ENCODE measurements at places on chromosomes 6 and 20.

GRCh38 chr20:24649787-24650490 lies 180.5 kb downstream of the SYNDIG1 start:
- DNase-seq, result peak; percentile 66

- DNase-seq, result peak; percentile 35
Observed at GRCh38 chr20:49340161-49340966, 62.5 kb upstream of the ZNFX1 start.

- DNase-seq, result no peak
Observed at GRCh38 chr6:203661-204060, 88.6 kb upstream of the DUSP22 start.

DNA sequence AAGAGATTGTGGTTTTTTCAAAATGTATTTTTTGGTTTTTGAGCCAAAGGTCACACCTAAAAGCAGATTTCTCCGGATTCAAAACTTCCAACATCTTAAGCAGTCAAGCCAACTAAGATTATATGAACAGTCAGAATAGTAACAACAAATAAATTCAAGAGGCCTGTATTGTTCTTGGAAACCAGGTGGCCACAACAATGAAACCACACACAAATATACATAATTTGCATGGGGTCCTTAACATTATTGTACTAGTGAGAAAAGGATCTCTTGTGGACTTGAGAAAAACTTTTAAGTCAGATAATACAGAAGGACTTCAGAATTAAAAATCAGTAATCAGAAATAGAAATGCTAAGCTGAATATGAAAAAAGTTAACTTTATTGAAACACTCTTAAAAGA lies 40.6 kb downstream of the NOL7 start:
- no peak for DNase-seq

DNA sequence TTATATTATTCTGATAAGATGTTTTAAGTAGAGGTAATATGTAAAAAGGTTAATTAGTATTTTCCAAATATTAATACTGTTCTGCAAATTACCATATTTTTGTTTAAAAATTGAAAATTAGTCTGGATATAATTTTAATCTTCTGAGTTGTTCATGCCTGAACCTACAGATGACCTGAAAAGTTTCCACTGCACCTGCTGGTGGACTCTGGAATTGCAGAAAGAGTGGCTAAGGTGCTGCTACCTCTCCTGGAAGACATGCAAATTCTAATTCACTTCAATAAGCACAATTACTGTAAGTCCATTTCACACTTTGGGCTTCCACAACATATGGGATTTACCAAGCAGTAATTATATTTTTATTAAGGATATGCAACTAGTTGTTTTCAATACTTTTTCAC lies 77.7 kb upstream of the OLIG3 start:
- DNase-seq, result no peak

GRCh38 chr6:111172563-111172962 lies 85.3 kb downstream of the SLC16A10 start:
- no peak for DNase-seq

- no peak for DNase-seq
Observed at GRCh38 chr6:17501982-17502704, 98.0 kb upstream of the FAM8A1 start.

GRCh38 chr6:27978705-27979104 lies 21.7 kb downstream of the OR2B6 start:
- DNase-seq, result no peak

GRCh38 chr6:31497531-31498476 lies at the start of gene MICB:
Gene MICB (plus strand): TSS chr6:31498145. CDS start chr6:31498194, 49 bp downstream.
- peak; percentile 67 for DNase-seq

- no peak for DNase-seq
Observed at GRCh38 chr6:168161371-168161750, 82.3 kb upstream of the FRMD1 start.

- no peak for DNase-seq
Observed at GRCh38 chr6:37732688-37733087, 35.0 kb upstream of the MDGA1 start.

DNA sequence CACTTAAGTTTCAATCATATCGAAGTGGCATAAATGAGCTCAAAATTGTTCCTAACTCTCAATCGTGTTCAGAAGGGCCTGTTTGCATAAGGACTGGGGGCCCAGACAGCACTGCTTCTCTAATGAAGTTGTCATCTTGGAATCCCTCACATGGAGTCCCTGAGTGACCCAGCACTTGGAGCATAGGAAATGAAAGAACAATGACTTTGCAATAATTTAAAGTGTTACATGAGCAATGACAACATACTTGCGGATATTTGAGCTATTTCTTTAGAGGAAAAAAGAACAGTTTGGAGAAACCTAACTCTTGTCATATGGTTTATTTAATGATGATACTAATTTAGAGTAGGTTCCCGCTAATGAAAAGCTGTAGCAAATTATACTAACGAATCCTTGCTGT lies 239.9 kb downstream of the TSHZ2 start:
- DNase-seq, result no peak

DNA sequence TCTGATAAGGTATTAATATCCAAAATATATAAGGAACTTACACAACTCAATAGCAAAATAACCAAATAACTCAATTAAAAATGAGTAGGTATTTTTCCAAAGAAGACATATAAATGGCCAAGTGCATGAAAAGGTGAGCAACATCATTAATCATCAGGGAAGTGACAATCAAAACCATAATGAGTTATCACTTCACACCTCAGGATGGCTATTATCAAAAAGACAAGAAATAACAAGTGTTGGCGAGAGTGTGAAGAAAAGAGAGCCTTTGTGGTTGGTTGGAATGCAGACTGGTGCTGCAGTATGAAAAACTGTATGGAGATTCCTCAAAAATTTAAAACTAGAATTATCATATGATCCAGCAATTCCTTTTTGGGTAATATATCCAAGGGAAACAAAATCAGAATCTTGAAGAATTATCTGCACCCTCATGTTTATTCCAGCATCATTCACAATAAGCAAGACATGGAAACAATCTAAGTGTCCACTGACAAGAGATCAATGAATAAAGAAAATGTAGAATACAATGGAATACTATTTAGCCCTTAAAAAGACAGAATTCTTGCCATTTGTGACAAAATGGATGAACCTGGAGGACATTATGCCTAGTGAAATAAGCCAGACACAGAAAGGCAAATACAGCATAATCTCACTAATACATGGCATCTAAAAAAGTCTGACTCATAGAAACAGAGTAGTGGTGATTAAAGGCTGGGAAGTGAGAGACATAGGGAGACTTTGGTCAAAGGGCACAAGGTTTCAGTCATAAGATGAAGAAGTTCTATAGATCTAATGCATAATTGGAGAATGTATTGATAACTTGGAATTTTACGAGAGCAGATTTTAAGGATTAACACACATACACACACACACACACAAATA lies 175.6 kb downstream of the FOXA2 start:
- DNase-seq, result no peak

DNA sequence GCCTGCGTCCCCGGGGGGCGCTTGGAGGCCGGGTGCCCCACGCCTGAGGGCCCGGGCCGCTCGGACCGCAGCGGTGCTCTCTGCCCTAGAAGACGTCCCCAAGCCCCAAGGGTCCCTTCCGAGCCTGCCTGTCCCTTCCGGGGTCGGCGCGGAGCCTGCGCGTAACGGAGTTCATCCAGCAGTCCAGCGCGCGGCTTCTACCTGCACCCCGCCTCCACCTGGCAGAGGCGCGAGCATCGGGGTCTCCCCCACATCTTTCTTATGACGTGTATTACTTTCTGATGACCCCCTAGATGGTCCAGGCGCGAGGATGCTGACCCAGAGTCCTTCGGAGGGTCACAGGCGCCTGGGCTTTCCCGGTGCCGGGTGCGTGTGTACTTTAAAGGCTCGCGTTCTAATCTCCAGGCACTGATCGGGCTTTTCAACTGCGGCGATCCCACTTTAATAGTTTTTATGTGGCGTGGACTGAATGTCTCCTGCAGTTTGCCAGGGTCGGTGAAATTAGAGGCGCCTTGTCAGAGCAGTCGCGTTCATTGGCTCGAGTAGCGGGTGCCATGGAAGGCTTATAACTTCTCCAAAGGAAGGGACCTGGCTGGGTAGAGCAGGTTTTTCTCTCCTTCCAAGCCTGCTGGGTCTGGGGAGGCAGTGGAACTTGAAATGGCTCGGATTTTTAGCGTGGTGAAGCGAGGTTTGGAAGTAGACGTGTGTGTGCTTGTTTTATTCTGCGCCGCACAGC lies 912 bp downstream of the EYA4 start:
- peak; percentile 52 for DNase-seq

DNA sequence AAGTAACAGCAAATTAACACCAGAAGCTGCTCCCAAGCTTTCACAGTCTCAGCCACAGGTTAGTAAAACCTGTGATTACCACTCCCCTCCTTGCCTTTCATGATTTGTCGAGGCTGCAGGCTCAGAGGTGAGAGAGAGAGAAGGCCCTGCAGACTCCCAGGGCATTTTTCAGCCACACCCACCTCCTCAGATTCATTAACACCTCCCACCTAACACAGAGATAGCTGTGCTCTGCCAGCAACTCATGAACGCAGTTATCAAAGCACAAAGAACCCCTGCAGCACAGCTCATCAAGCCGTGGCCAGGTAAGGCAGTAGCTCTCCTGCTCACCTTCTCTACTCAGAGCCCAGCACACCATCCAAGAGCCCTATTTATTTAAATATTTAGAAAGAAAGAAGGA lies 27.1 kb downstream of the F13A1 start:
- no peak for DNase-seq

DNA sequence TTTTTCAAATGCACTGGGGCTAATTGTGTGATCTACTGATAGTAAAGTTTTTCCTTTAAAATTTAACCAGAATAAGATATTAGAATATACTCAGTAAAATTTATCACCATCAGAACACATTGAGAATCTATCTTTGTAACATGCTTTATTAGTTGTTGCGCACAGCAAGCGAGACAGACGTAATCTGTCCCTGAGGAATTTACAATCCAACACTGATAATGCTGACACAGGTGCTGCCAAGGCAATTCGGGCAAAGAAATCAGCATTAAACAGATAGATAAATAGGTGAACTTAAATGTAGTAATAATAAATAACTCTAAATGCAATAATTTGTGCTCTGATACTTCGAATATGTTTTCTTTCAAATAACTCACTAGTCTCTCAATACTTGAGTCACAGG lies 607.2 kb downstream of the HTR1B start:
- no peak for DNase-seq

- DNase-seq, result peak; percentile 49
Observed at GRCh38 chr6:115945812-115946211, 114.9 kb downstream of the FRK start.

DNA sequence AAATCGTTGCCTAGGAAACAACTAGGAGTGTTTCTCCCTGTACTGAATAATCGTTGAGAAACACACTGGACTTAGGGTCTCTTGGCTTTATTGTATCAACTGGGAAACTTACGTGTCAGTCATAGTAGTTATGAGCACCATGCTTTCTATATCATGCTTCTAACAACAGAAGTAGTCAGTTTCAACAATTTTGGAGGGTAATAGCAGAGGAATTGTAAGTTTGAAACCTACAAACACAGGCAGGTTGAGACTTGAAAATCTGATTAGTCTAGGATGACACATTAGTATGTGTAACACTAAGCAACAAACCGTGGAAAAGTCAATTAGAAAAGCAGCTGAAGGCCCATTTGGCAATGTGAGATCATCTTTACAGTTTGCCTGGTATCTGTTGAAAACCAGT lies 43.9 kb upstream of the FABP7 start:
- no peak for DNase-seq
